ENCODE measurements at places on chromosomes 4 and X.

- DNase-seq, result no peak
Measured at GRCh38 chr4:41795796-41796385, 47.4 kb upstream of the PHOX2B start.

DNA sequence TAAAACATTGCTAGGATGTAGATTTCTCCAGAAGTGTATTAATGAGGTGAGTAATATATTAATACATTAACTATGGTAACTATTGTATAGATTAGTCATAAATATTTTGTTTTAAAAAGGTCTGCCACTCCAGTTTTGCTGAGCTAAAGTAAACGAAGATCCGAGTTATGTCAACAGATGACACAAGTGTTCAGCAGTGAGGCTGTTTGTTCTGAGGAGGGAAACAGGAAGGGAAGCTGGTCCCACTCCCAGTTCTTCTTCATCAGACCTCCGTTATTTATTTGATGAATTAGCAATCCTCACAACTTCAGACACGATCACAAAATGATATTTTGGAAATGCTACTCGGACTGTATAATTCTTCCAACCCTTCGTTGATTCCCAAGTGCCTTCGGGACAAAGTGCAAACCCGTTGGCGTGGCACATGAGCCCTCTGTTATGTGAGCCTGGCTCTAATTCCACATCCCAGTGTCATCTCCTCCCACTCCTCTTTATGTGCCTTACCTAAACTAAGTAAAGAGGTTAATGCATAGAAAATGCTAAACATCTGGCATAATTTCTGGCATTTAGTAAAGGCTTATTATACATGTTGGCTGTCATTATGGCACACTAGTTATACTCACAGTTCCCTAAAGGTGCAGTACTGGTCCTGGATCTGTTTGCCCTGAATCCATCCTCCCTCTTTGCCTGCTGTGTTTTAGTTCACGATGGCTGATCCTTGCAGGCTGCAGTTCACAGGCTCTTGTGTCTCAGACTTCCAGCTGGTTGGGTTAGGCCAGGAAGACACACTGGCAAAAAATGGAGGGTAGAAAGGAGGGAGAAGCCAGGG, 190.6 kb upstream of the LNX1 start:
- DNase-seq, result no peak

DNA sequence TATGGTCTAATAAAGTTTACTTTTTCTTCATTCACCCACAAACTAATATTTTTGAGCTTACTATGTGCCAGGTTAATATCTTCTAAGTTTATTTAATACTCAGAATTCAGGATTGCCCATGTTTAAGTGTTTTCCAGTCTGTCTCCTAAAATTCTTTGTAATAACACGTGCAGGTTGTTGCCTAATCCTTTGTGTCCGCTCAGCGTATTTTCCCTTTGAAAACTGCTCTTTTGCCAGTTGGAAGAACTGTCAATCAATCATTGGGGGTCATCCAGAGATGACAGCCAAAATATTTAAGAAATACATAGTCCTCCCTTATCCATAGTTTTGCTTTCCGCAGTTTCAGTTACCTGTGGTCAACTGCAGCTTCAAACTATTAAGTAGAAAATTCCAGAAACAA, 63.4 kb downstream of the LNX1 start:
- DNase-seq, result no peak

DNA sequence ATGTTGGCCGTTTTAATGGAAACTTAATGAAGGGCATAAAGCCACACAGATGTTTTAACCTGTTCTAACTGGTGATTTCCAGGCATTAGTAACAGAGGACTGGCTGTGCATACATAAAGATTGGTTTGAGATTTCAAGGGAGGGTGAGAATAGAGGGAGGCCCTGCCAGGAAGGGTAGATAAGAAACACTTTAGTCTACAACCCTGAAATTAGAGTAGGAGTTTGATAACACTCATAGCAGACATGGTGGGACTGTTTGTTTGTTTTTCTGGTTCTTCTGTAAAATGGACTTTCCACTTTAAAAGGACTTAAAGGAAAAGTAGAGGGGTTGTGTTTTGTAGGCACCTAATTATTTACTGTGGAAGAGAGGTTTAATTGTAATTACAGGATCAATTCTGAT, 16.2 kb downstream of the SLC4A4 start:
- DNase-seq, result no peak

GRCh38 chr4:152023674-152024073, 262.9 kb upstream of the GATB start:
- no peak for DNase-seq
